ENCODE measurements at places on chromosomes 12 and 14. TPM values are rescaled to one million over a fixed set of nuclear protein-coding genes. Genes with fewer than 3 reads are reported as not detected.

TIMM9 gene
- polyA plus RNA-seq = 75.3 TPM

DNA sequence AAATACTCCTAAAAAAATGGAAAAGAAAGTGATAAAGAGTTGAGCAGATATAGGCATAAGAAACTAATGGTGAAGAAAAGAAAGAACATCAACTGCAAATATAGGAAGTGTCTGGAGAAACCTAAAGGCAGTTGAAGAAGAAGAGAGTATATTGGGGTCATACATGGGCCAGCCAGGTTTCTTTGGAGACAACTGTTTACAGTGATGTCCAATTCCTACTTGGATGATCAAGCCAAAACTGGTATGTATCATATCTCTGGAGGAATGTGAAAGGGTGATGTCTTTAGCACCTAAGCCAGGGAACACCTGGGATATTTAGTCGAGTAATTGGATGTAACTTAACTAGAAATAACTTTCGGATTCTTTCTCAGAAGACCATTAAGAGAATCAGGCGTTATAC is 129.3 kb upstream of the FLRT2 start:
- no peak for DNase-seq

GRCh38 chr12:111557271-111558106 is 41.6 kb downstream of the ATXN2 start:
- no peak for DNase-seq

- no peak for DNase-seq
Observed at GRCh38 chr14:73381380-73382013, 76.8 kb downstream of the NUMB start.

DNA sequence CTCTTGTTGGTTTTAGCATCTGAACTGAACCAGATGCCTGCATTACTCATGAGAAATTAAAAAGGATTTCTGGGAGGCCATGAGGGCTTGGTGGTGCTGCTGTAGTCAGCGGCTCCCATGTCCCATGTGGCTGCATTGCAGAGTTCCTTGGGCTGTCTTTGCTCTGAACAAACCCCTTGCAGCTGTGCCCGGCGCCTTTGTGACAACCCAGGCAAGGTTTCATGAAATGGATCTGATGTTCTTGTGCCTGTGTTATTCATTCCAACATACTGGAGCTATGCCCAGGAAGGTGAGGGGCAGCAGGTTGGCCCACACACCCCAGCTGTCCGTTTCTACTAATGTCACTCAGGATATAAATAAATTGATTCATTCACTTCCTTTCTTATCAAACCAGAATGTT is 40.8 kb downstream of the TGFB3 start:
- DNase-seq = no peak

DNA sequence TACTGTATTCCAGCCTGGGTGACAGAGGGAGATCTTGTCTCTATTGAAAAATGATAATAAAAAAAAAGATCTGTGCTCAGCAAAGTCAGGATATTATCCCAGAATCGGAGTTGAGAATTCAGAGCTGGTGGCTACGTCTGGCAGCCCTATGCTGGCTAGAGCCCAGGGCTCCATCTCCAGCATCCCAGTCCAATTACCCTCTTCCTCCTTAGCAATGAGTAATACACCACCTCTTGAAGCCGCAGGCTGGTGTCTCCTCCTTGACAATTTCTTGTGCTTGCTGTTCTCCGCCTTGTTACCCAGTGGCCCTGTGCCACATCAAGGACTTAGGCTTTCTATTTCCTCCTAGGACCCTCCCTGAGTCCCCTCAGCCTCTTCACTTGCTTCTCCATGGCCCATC is 38.4 kb upstream of the DDX11 start:
- no peak for DNase-seq

DNA sequence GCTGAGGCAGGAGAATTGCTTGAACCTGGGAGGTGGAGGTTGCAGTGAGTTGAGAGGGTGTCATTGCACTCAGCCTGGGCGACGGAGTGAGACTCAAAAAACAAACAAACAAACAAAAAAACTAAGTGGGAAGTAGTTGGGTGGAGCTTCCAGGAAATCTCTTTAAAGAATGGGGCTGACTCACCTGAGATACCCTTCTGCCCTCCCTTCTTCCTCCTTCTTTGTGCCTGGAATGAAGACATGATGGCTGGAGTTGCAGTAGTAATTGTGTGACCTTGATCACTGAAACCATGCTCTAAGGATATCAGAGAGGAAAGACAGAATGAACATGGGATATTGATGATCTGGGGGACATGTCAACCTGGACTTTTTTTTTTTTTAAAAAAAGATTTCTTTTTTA is 87.6 kb upstream of the MED13L start:
- DNase-seq = no peak

DNA sequence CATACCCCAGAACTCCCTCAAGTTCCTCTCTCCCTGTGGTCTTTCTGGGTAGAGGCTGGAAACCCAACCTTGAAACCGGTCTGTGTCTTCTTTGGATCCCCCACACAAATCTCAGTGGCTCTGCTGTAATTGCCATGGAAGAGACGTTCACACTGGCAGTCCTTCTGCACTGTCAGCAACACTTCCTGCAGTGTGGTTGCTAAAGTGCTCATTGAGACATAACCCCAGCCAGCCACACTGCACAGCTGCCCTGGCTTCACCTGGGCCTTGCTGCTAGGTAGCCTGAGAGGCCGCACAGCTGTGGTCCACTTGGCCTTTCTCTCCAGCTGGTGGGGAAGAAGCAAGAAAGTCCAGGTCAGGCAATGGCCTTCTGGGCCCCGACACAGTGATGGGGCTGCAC is 2.4 kb downstream of the GZMH start:
- no peak for DNase-seq

PTMS gene
- 426 TPM for polyA plus RNA-seq

DNA sequence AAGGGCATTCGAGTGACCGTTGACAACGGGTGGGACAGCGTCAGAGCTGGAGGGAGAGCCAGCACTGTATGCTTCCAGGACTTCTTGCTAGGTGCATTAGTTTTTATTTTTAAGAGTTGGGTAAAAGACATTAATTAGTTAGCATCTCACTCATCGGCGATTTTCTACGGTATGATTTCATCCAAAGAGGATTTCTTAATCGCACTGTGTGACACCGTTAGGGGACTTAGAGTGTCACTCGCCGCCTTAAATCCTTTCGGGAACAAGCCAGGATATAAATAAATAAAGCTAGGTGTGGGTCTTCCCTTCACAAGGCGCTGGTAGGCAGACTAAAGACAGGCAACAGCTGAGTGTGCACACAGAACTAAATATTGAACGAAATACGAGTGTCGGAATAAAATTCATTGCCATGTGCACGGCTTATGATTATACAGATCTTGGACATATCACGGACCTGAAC is 869 bp upstream of the NOVA1 start:
- DNase-seq = no peak

DNA sequence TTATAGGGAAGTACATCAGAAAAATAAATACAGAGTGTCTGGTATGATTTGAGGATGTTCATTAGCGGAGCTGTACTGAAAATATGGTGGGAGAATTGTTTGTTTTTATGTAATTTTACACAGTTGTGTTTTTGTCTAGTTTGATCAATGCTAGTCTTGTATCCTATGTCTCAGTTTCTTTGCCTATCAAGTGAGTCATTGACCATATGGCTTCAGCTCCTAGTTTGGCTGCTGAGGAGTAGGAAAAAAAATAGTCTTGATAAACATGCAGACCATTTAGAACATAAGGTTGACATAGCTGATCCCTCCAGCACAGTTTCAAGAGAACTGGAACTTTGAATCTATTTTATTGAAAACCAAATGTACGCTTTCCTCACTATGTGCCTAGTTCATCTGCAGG is 1292.1 kb upstream of the FLRT2 start:
- peak; percentile 39 for DNase-seq

SLC6A12 gene
- polyA plus RNA-seq = 0.24 TPM

All from cardiac muscle cell (in vitro differentiated cells and primary cell).